NCI-H2227 treated with DMSO at 0.1 percent for 48 hours (cell line): ENCODE measurements at places on chromosomes 12 and 14.
A peak's percentile ranks its signal among the peaks of the same experiment; 100 is the strongest.

DNA sequence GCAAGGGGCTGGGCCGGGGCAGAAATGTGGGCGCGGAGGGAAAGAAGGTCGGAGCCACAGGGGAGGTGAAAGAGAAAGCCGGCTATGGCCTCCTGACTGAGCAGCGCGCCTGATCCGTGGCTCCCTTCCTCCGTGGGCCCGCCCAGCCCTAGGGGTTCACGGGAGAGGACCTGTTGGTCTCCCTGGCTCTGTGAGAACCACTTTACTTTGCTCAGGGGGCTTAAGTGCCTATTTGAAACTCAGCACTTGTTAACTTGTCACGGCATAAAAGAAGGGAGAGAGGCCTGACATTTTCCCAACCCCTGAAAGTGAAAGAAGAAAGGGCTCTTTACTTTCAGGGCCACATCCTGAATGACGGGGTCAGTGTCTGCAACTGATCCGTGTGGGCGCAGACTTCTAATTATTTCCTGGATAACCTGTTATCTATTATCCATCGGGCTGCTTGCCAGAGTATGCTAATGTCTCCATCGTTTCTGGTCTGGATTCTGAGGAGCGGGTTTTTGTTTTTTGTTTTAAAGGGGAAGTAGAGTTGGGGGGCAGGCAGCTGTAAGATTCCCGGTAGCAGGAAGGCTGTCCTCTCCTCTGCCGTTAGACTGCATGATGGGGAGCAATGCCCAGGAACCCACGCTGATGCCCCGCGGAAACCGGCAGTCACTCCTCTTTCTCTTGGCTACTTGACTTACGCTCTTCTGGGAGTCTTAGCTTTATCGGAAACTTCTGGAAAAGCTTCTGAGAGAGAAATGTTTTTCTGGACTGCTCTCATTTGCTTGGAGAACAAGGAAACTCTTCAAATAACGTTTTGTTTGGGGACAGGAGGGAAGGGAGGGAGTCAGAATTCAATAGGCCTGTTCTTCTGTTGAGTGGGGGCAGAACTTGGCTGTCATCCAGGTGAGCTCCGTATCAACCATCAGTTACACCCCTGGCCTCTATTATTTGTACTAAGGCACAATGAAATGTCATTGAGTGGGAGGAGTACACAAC, 127.7 kb upstream of the MAX start:
- peak; percentile 96 for DNase-seq

DNA sequence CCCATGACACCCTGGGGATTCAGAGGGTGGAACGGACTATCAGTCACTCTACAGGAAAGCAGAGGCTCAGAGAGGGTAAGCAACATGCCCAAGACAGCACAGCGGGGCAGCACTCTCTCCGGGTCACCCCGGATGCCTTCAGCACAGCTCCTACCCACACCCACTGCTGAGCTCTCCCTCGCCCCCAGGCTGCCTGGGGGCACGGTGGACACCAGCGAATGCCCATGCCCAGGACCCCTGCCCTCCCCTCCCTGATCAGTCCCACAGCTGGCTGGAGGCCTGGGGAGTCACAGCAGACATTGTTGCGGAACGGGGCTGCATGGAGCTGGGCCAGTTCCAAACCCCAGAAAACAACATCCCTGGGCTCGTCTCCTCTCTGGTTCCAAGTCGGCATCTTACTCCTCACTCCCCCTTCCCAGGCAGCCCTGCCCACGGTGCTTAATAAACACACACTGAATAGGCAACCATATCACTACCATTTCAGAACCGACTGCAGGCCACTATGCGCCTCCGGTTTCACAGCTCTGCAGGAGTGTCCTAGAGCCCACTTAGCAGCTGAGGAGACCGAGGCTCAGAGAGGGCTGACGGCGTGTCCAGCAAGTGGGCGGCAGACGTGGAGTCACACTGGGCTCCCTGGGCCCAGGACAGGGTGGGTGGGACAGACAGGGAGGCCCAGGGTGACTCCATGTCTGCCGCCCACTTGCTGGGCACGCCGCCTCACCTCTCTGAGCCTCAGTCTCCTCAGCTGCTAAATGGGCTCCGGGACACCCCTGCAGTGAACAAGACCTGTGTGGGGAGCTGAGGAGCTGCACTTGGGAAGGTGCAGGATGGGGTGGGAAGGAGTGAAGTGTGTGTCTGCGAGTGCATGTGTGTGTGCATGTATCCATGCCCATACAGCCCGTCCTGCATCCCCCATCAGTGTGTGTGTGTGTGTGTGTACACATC, 27.0 kb downstream of the CCDC85C start:
- DNase-seq, result no peak

GRCh38 chr12:700016-700415, 36.8 kb upstream of the NINJ2 start:
- no peak for DNase-seq

DNA sequence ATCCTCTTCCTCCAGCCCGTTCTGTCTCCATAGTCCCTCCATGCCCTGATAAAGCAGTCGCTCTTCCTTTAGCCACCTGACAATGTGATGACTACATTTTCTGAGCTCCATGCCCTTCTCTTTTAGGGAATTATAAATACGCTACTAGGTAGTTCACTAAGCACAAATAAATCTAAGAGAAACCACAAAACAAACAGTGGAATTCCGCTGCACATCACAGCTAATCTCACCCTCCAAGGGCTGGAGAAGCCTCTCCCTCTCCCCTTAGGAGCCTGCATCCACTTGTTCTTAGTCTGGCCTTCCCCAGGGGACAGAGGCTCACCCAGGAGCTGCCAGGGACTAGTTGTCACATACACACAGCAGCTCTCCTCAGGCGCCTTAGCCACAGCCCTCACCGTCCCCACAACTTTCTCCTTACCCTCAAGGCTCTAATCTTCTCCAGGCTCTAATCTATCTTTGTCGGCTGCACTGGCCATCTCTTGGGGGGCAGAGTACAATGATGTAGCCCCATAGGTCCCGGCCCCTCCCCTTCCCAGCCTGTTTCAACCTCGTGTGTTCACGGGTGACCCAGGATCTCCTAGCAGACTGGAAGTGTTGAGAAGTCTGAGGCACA, 55.9 kb upstream of the GPR68 start:
- no peak for DNase-seq

DNA sequence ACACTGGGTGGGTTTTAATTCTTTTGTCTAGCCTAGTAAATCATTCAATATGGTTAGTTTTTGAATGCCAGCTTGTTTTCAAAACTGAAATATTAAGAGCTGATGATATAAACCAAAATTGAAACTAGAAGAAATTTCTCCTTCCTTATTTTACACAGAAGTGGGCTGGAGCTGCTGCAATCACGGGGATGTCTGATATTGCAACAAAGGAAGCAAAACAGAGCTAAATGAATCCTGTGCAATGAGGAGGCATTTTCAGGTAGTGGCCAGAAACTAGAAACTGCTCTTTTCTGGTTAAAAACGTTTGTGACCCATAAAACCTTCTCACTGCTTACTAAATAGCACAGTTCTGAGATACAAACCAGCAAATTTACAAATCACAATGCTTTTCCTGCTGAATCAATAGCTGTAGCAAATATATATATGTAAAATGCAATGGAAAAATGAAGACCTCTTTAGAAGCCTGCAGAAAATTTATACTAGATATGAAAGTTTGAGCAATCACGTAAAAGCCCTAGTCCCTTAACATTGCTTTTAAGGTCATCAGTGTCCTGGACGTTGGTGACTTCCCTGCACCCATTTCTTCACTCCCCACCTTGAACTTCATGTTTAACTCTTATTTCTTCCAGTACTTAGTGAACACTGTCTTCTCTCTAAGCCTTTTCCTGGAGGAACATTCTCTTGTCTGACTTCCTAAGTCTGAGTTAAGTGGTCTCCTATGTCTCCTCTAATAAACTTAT, 15.9 kb upstream of the LRRK2 start:
- DNase-seq, result no peak

DNA sequence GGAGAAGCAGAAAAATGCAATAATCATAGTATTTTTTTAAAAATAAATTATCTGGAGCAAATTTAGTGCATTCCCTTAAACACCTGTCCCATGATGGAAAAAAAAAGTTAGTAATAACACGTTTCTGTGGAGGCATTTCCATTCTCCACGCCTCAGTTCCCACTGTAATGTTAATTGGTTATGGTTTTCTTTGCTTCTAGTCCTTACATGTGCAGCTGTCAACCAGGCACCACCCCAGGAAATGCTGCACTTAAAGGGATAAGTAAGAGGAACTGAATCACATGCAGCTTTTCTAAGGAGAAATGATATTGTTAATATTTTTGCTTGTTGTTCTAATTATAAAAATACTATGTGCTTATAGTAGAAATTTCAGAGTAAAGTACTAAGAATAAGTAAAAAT, 240.3 kb downstream of the ZFP36L1 start:
- no peak for DNase-seq

GRCh38 chr12:14390870-14391530, 25.5 kb downstream of the ATF7IP start:
- DNase-seq, result no peak

DNA sequence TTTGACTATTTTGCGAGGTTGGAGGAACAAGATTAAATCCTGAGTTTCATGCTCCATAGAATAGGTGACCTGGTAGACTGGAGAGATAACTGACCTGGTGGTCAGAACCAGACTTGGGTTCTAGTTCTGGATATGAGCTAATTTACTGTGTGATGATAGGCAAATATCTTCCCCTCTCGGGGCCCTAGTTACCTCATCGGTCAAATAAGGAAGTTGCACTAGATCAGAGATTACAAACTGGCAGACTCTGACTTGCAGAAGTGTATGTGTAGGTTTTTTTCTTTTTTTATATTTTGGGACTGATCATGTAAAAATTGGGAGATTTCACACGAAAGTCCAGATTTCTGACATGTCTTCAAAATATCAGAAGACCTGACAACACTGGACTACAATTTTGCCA, 37.0 kb downstream of the RPH3A start:
- DNase-seq, result no peak

GRCh38 chr12:106152334-106152733, 13.6 kb upstream of the NUAK1 start:
- no peak for DNase-seq

DNA sequence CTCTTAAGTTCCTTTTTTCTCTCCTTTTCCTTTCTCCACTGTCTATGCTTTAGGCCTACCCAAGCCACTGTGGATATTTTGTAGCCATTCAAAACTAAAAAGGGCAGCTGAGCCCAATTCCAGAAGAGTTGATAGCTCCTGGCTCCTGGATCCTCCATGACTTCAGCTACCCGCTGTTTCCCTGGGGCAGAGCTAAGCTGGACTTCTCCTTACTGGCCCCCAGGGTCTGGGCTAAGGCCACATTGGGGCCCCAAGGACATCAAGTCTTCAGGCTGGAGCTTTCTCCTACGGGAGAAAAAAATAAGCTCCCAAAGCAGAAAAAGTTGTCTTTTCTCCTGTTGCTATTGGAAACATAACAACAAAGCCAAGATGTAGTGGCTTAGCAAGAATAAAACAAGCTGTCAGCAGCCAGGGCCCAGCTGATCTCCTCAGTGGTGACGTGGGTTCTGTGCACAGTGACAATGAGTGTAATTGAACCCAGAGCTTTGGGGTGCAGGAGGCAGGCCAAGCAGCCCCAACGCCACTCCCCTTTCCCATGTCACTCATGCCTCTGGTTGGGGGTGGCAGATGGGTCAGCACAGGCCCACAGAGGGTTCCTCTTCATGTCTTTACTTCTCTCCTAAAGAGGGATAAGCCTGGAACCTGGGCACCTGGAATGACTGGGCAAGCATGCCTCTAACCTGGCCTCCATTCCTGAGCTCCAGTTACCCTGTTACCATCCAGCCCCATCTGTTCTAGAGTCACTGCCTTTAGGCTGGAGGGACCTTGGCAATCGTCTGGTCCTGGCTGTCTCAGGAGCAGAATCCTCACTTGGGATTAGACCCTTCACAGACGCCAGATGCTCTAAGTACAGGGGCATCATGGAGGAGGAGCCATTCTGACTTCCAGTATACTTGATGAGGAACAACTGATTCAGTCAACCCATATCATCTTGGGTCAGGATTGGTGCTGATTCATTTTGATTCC, 171.2 kb downstream of the ZFP36L1 start:
- DNase-seq, result no peak

DNA sequence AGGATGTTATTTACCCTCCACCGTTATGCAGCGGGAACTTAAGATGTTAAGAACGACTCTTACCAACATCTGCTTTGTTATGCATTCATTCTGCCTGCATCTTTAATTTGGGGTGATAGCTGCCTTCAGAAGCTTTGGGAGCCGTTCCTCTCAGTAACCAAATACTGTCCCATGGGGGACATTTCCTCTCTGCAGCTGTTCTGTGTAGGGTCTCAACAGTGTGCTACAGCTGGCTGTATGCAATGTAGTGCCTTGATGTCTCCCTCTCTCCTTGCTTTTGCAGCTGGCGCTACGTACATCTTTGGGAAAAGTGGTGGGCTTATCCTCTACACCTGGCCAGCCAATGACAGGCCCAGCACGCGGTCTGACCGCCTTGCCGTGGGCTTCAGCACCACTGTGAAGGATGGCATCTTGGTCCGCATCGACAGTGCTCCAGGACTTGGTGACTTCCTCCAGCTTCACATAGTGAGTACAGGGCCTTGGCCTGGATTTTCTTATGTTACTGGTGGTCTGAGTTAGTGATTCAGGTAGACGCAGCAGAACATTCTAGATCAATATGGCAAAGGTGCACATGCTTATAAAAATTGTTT, 744.3 kb downstream of the DIO2 start:
- no peak for DNase-seq

GRCh38 chr12:84822525-84822924, 90.1 kb downstream of the SLC6A15 start:
- DNase-seq, result no peak

DNA sequence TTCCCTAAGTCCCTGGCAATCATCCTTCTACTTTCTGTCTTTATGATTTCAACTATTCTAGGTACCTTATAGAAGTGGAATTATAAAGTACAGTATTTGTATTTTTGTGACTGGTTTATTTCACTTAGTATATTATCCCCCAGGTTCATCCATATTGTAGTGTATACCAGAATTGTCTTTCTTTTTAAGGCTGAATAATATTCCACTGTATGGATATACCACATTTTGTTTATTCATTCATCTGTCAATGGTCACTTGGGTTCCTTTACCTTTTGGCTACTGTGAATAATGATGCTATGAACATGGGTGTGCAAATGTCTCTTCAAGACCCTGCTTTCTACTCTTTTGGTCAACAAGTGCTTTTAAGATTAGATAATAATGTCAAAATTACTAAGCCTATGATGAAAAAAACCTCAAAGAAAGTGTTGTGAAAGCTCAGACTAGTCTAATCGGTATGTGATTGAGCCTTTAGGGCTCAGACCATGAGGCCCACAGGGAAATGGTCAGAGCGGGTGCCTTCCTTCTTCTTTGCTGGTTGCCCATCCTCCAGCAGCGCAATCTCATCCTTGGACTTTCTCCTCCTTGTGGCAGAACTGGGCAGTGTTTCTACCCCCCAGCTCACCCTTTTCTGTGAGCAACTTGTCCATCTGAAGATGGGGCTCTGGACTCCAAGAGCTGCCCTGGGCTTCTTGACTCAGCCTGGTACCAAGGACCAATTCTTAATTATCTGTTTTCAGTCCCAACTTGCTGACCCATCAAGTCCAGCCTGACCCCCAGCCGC, 105.4 kb downstream of the TTC8 start:
- no peak for DNase-seq

GRCh38 chr12:14239350-14239934, 126.0 kb upstream of the ATF7IP start:
- DNase-seq, result no peak
